DND-41 (cell line): ENCODE measurements at places on chromosomes 11 and 22.

GRCh38 chr22:30919973-30920372 lies 48.6 kb downstream of the MORC2 start:
- DNase-seq, result no peak

- no peak for DNase-seq
Observed at GRCh38 chr11:11316651-11317230, 36.3 kb downstream of the CSNK2A3 start.

GRCh38 chr22:43553451-43554258 lies 141.8 kb downstream of the MPPED1 start:
- DNase-seq, result no peak

- peak; percentile 26 for DNase-seq
Observed at GRCh38 chr11:73404048-73404447, 27.8 kb downstream of the RELT start.

GRCh38 chr22:43066844-43067385 lies 22.3 kb downstream of the TTLL1 start:
- DNase-seq, result no peak

GRCh38 chr11:94747146-94747545 lies 21.0 kb upstream of the AMOTL1 start:
- no peak for DNase-seq

GRCh38 chr11:6634534-6634933 lies 15.3 kb upstream of the TPP1 start:
- DNase-seq, result no peak

DNA sequence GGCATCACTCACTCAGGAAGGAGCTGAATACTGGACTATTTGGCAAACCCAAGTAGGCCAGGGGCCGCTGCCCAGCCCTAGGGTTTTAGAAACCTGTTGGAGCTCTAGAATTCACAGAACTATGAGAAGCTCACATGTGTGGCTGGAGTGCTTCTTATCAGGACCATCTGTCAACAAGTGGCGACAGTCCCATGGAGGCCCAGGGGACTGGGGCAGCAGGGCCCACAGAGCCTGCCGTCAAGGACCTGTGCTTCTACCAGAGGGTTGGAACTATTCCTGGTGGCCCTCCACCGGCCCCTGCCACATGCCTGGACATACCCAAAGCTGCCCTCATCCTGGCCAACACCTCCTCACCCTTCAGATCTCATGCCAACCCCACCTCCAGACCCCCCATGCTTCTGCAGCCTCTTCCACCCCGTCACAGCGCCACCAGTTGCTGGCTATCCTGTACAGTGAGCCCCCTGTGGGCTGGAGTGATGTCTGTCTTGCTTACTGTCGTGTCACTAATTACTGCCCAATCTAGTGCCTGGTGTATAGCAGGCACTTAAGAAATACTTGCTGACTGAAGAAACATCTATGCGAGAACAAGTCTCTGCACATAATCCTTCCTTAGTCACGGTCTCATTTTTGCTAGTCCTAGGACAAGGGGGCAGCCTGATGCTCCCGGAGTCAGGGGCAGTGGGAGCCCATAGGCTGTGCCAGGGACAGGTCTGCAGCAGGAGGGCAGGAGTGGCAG lies 27.2 kb upstream of the RASL10A start:
- no peak for DNase-seq

GRCh38 chr11:61586792-61587430 lies 6.0 kb upstream of the SYT7 start:
- no peak for DNase-seq

DNA sequence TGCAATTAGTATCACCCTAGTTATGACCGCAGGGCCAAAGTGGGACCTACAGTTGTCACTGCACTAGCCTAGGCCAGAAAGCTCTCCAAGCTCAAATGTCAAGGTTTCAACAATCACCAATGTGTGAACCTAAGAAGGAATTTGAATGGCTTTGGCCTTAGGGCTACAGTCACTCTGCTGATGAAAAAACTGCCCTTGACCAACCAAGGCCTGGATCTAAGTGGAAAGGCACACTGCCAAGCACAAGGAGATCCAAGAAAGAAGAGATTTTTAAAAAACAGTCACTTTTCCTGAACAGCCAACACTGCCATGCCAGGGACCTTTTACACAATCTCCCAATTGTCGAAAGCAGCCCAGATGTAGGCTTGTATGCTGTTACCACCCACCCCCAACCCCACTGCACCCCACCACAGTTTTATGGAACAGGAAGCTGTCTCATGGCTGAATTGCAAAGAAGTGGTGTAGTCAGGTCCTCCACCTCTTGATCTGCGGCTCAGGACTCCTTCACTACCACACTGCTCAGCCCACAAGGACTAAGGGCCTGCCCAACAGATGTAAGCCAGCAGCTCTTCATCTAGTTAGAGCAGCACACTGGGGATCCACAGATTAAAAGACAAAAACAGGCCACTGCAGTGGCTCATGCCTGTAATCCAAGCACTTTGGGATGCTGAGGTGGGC lies 32.9 kb downstream of the SMCO4 start:
- peak; percentile 13 for DNase-seq

- peak; percentile 8 for DNase-seq
Observed at GRCh38 chr11:134978388-134979088, 566.5 kb upstream of the B3GAT1 start.

- DNase-seq, result no peak
Observed at GRCh38 chr11:57938351-57938750, 85.3 kb upstream of the OR9Q1 start.

- no peak for DNase-seq
Observed at GRCh38 chr11:73872749-73873357, 3.8 kb downstream of the COA4 start.

- no peak for DNase-seq
Observed at GRCh38 chr22:41504397-41504796, 35.5 kb downstream of the ACO2 start.

GRCh38 chr11:132456751-132457328 lies 1075.5 kb downstream of the OPCML start:
- no peak for DNase-seq

DNA sequence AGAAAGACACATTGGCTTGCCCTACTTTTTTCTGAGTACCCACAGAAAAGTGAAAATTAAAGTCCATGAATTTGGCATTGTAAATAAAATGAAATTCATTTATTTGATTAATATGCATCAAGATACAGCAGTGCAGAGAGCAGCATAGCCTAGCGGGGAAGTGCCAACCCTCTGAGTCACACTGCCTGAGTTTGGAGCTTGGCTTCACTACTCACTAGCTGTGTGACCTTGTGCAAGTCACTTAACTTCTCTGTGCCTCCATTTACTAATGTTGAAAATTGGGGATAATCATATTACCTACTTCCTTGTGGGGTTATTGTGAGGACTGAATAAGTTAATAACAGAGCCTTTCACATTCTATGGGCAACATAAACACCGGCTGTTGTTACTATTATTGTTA lies 111.5 kb upstream of the CSNK2A3 start:
- no peak for DNase-seq

DNA sequence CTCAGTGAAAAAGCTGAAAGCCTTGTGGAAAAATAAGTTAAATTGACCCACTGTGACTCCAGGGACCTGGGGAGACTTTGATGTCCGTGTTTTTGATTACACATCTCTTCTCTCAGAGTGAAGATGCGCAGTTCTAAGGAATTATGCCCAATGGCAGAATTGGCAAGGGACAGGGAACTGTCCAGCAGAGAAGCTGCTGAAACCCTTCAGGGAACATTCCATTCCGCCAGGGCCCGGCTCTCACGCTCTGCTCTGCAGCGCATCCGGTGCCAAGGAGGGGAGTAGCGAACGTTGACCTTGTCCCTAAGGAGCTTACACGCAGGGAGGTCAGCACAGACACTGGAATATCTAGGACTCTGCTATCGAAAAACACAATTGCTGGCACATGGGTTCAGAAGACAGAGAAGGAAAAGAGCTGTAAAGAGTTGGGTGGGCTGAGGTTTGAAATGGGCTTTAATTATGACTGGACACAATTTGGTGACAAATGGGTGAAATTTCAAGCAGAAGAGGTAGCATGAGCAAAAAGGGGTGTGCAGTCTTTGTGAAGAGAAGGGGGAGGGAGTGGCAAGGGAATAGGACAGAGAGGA lies 64.5 kb upstream of the B3GAT1 start:
- DNase-seq, result peak; percentile 44

DNA sequence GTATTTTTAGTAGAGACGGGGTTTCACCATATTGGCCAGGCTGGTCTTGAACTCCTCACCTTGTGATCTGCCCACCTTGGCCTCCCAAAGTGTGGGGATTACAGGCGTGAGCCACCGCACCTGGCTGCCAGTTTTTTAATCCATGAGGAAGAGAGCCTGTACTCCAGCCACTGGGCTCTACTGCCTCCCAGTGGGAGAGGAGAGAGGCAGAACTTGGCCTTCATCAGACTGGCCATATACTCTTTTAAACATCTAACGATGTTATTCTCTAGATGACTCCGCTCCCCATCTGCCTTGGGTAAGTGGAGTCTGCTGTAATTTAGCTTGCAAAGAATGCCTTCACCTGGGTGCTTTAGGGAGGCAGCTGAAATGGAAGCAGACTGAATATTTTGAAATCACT lies 34.6 kb downstream of the SLC6A5 start:
- DNase-seq, result no peak

GRCh38 chr11:97351939-97352338 lies 962.1 kb downstream of the JRKL start:
- no peak for DNase-seq

GRCh38 chr11:3610846-3611245 lies 30.9 kb downstream of the ART5 start:
- no peak for DNase-seq

DNA sequence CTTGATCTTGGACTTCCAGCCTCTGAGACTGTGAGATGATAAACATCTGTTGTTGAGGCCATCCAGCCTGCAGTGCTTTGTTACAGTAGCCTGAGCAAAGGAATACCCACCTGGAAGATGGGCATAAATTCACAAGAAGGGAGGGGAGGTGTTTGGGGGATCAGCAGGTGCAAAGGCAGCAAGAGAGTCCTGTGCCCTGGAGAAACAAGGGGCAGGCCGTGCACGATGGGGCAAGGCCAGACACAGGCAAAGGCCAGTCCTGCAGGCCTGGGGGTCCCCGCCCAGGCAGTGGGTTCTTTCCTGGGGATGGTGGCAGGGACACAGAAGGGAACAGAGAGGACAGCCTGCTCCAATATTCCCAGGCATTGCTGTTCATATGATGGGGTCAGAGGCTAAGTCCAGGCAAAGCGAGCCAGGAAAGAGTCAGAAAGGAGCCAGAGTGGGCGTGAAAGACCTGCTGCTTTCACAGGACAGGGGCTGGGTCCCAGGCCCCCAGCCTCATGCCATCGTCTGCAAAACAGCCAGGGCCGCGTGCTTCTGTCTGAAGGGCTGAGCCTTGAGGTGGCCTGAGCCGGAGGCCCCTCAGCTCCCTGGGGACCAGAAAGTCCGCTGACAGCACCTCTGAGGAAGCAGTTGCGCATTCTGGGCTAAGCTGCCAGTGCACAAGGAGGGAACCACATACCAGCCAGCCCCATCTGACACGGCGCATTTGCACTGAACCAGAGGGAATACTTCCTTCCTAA lies 48.8 kb downstream of the MYEOV start:
- DNase-seq, result no peak

DNA sequence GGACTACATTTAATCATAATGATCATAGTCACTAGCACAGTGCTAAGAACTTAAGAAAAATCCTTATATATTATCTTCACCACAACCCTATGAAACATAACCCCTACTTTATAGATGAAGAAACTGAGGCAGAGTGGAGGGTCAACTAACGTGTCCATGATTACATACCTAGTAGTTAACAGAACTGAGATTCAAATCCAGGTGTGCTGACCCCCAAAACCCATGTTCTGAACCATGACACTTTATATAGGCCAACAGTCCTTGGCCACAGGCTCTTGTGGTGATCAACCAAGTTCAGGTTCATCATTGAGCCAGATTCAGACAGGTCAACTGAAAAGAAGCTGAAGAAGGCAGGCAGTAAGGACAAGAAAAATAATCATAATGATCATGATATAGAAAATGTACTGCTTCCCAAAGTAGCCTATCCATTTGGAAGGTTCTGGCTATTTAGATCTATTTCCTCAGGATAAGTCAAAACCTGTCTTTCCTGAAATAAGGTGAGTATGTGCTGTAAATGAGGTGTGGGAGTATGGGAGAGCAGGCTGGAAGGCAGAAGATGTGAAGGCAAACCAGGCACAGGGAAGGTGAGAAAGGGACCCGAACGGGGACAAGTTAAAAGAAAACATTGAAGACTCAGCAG lies 39.7 kb downstream of the MAPK1 start:
- DNase-seq, result no peak

- DNase-seq, result no peak
Observed at GRCh38 chr22:38352436-38352835, 35.2 kb upstream of the CSNK1E start.

DNA sequence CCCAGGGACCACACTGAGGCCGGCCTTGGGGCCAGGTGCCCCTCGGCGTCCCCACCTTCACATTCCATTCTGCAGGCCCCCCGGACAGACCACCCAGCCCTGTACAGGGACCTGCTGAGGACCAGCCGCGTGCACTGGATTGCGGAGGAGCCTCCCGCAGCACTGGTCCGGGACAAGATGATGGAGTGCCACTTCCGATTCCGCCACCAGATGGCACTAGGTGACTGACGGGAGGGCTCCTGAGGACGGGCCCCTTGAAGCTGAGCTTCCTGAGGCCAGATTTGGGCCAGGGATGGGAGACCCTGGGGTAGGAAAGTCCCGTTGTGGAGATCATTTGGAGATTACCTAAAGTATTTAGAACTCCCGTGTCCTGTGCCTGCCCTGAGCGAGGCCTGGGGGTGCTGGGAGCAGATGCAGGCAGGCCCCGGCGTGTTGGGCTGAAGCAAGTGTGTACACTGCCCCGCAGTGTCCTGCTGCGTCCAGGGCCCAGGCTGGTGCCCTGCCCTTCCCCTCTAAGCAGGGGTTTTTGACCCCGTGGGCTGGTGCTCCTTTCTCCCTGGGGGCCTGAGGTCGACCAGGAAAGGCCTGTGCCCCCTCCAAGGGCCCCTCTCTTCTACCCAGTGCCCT lies 20.0 kb downstream of the TRMU start:
- peak; percentile 72 for DNase-seq

DNA sequence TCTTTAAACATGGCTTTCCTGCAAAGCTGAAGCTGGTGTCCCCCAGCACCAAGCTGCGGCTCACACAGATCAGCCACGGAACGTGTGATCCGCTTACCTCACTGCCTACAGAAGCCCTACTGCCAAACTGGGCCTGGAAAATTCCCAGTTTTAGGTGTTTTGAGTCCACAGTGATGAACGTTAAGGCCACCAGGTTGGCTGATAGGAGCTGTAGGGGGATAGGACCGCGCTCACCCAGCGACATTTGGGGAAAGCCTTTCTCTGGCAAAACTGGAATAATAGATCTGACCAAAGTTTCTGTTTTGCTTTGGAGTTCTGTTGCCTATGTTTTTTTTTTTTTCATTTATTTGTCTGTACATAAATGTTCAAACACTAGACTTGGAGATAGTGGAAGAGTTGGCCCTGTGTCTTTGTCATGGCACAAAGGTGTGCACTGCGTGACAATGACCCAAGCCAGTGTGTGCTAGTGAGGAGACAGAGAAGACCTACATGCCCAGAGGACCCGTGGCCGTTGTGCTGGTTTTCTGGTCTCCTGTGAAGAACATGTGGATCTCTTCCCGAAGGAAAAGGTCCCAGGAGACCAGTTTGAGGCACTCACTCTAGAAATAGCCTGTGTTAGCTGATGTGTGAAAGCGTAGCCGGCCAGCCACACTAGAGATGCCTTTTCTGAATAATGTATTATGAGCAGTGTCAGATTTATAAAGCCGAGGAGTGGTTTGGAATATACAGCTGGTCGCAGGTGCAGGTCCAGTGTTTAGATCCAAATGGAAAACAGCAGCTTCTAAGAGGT lies 15.0 kb downstream of the ASPHD2 start:
- no peak for DNase-seq
